NCI-H748 treated with DMSO at 0.1 percent for 48 hours (cell line): ENCODE measurements at places on chromosomes 3 and 15.

DNA sequence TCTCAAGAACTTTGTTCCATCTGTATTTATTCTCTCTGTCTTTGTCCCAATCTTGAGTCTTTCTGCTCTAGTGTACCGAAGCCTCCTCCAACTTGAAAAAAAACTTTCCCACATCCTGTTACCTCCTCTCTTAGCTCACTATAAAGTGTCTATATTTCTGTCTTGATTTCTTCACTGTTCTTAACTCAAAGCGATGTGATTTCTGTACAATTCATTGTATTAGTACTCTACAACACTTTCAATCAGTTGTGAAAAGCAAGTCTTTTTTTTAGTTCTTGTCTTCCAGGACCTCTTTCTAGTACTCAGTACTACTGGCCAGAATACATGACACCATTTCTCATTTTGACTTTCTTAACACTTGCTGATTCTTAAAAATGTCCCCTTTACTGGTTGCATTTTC, 353.5 kb upstream of the SATB1 start:
- no peak for DNase-seq

DNA sequence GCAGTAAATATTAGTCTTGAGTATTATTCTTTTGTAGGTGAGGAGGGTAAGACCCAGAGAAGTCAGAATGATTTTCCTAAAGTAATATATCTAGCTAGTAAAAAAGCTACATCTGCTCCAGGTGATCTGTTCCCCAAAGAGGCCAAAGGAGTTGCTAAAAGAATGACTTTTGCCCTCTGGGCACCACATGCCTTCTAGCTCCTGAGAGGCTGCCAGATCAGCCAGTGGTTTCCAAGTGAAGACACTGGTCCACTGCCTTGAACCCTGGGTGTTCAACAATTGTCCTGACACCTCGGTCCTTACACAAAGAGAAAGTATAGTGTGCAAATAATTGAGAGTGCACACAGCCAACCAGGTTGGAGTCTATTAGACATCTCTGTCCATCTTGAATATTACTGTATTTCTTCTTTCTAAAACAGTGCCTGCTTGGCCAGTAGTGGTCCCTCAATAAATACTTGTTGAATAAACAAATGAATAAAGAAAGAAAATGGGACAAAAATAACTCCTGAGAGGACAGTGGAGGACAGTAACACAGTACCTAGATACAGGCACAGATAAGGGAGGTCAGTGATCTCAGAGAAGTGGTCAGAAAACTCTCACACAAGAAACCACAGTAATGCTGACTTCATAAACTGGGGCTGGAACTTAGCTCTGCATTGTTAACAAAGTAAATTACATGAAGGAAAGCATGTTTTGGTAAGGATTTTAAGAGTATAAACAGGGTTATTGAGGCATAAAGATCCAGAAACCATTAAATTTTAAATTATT, 56.6 kb upstream of the CSTA start:
- no peak for DNase-seq

DNA sequence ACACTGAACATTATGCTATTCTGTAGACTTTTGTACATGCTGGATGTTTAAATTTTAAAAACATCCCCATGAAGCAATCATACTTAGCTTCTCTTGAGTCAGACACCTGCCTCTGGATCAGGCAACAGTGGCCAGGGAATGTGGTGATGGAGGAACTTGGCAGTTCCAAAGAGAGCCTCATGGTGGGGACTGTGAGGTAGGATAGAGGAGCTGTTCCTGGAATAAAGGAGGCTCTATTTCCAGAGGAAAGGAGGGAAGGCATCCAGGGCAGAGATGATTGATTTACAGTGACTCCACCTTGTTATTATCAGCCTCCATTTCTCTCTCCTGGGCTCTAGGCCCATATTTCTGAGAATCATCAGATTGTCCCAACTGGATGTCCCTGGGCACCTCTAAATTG, 35.0 kb upstream of the ABHD17C start:
- DNase-seq: peak; percentile 5

GRCh38 chr3:46667657-46668056, 25.8 kb downstream of the ALS2CL start:
- no peak for DNase-seq

- no peak for DNase-seq
Measured at GRCh38 chr3:73475717-73476116, 149.0 kb downstream of the PDZRN3 start.

- no peak for DNase-seq
Measured at GRCh38 chr3:33186524-33187367, 31.9 kb downstream of the SUSD5 start.

DNA sequence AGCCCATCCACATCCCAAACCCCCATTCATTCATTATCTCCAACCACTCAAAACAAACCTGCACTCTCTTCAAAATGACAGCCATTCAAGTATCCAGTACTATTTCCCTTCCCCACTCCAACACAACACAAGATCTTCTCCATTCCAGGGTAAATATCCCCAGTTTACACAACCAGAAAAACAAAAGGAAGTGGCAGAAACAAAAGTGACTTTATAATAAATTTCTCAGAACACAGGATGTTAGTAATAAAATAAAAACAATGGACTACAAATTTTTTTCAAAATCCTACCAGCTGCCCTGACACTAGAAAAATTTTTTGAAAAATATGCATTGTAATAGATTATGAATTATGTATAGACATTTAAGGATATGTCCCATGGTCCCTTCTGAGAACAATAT, 14.2 kb downstream of the CPA3 start:
- DNase-seq: no peak

DNA sequence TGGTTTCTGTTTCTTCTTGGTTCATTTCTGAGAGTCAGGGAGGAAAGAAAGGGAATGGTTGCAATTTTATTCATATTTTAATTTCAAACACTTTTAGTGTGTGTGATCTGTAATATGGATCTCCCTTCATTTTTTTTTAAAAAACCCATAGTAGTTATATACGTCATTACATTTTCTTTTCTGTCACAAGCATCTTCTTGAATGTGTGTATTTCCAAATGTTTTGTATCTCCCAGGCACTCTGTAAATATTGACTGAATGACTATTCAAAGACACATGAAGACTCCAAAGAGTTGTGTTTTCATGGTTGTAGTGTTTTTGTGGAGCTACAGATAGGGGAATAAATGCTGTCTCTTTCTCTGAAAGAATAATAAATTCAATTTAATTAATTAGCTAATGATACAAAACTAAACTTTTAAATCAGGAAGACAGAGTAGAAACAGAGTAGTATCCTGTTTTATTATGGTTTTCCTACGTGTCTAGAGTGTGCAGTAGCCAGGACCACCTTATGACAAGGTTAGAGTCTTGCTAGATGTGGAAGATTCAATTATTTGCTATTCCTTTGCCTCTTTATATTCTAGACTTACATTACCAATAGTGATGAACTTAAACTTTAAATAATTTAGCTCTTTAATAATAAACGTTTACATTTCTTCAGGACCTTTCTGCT, 35.5 kb downstream of the NECTIN3 start:
- no peak for DNase-seq

GRCh38 chr15:58854593-58854992, 78.9 kb downstream of the SLTM start:
- DNase-seq: no peak
